Dermis blood vessel endothelial cell (primary cell): ENCODE measurements at places on chromosomes 12 and 14. TPM values are rescaled to one million over a fixed set of nuclear protein-coding genes. Genes with fewer than 3 reads are reported as not detected.

Gene KRT77
- total RNA-seq: not detected in 2 replicates

DNA sequence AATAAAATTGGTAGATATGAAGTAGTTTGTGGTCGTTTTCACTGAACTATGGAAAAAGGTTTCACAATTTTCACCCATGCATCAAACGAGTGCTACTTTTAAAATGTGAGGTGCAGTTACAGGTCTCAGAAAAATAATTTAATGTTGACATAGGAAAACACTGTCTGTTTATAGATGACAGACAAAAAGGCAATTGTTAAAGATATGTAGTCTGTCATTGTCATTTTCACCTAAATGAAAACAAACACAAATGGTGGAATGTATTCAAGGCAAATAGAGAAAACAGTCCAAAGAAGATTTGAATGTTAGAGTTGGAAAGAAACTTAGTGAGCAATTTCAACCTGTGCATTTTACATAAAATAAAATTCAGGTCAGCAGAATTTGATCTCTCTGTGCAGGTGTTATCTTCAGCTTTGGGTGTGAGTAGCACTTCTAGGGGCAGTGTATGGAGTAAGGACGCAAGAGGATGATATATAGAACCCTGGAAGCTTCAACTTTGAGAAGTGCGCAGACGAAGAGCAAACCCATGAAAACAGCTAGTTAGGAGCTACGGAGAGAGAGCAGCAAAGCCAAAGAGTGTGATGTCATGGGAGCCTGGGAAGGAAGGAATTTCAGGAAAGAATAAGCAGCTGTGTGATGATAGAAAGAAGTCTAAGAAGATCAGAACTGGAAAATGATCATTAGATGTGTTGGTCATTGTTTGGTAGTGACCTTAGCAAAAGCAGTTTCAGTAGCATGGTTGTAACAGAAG lies 6.2 kb downstream of the RERG start:
- no peak for DNase-seq

- peak; percentile 85 for DNase-seq
Observed at GRCh38 chr12:89461649-89462612, 62.7 kb downstream of the GALNT4 start.

DNA sequence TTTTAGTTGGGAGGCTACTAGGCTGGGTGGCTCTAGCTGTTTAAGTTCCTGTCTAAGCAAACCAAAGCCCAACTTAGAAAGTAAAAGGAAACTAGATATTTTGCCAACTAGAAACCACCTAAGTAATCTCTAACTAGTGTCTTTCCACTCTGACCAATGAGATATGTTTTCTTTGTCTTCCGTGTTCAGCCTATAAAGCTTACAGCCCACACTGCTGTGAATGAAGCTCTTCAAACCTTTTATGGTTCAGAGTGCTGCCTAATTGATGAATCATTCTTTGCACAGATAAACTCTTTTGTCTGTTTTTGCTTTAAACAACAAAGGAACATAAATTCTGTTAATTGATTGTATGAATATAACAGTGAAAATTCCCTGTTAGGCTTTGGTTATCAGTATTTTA lies 66.1 kb downstream of the FUT8 start:
- peak; percentile 38 for DNase-seq
